CD4-positive, alpha-beta memory T cell (primary cell): ENCODE measurements at places on chromosomes 13 and 19.
A peak's percentile ranks its signal among the peaks of the same experiment; 100 is the strongest.

DNA sequence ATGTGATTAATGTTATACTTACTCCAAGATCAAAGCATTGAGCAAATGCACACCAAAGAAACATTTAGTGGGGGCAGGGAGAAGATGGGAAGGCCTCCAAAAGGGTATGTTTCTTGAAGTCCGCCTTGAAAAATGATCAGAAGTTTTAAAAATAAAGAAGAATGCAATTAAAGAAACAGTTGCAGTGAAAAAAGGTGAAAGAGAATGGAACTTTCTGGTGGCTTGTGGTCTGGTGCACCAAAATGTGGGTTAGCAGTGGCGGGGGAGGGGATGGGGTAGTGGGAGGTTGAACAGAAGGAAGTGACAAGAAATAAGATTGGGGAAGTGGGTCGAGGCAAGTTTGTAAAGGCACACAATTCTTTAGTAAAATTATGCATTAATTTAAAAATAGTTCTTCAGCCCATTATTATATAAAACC lies 2.5 kb downstream of the LCP1 start:
- peak; percentile 82 for DNase-seq

DNA sequence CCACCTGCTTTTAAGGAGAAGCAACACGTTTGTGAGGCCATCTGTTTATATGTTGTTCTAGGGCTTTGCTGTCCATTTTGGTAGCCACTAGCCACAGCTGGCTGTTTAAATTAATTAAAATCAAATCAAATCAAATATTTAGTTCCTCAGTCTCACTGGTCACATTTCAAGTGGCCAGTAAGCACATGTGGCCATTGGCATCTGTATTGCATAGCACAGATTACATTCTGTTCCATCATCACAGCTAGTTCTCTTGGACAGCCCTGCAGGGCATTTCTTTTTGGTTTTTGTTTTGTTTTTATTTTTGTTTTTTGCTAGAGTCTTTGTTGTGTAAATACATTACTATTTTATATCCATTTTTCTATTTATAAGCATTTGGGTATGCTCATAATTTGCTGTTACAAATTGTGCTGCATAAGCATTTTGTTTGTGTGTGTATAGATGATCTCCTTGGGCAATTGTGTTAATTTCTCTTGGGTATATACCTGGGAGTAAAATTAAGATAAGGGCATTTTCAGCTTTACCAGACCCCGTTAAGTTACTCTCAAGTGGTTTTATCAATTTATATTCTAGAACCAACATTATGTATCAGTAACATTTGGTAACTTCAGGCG lies 31.3 kb downstream of the SAE1 start:
- DNase-seq: no peak

GRCh38 chr13:21657538-21657937 lies 13.3 kb upstream of the FGF9 start:
- no peak for DNase-seq

DNA sequence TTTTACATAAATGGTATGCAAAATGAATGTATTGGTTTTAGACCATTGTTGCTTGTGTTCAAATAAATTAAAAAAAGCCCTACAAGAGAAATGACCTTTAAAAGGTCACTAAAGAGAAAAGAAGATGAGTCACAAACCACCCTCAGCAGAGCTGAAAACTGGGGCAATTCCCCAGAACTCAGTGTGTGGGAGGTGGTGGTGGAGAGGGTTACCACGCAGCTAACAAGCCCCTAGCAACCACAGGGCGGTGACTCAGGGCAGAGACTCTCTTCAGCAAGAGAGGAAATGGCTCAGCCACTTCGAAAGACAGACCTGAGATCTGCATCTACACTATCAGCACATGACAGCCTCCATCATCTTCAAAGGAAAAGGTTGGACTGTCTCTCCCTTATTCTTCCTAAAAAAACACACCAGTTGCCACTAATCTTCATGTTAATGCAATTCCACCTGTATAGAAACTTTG lies 29.4 kb upstream of the NDFIP2 start:
- DNase-seq: peak; percentile 83

GRCh38 chr13:39970177-39970846 lies 314.9 kb downstream of the COG6 start:
- DNase-seq: no peak

- peak; percentile 65 for DNase-seq
Observed at GRCh38 chr13:79194272-79194671, 211.8 kb downstream of the RBM26 start.

DNA sequence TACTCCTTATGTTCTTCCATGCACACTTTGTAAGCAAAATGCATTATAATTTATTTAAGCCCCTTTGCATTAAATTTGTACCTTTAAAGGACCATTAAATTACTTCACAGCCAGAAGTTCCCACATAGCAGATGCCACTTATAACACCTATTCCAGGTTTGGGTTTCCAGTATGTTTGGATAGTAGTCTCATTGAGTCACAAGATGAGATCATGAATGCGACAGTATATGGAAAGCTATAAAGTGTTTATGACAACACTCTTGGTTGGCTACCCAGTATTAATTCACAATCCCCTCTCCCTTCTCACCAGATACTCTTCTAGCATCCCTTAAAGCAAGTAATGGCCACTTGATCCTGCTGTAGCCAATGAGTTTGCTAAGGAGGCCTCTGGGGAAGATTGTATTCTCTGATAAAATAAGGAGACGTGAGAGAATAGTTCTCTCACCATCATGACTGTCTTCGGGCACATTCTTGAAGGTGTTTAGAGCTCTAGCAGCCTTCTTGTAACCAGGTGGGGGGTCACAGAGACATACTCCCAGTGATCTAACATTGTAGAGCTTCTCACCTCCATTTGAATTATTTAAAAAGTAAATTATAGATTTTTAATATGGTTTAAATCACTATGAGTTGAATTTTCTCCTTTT lies 2.8 kb upstream of the LHFPL6 start:
- no peak for DNase-seq

GRCh38 chr19:913080-913748 lies at the start of gene R3HDM4:
R3HDM4 (minus strand) TSS chr19:913219; CDS start chr19:913157, 62 bp downstream.
- DNase-seq: peak; percentile 85

DNA sequence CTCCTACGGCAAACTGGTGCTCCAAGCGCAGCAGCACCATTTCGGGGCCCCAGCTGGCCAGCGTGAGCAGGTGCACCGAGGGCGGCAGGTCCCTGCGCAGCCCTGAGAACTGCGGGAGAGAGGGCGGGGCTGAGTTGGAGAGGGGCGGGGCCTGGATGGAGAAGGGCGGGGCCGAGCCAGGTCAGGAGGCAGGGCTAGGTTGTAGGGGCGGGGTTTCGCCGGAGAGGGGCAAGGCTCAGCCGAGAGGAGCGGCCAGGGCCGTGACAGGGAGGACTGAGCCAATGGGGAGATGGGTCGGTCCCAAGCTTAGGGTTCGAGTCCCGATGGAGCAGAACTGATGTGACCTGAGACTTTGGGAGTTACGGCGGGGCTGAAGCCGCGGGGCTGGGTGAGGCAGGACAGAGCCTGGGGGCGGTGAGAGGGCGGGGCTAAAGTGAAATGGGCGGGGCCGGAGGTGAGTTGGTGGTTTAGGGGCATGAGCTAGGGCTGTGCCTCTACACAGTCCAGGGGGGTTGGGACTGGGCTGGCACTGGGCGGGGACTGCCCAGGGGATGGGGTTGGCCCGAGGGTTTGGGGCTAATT lies 19.0 kb downstream of the MAN2B1 start:
- peak; percentile 18 for DNase-seq

- no peak for DNase-seq
Observed at GRCh38 chr13:21362741-21363140, 96.4 kb downstream of the ZDHHC20 start.

GRCh38 chr19:46404055-46404752 lies 9.2 kb downstream of the CCDC8 start:
- DNase-seq: no peak

DNA sequence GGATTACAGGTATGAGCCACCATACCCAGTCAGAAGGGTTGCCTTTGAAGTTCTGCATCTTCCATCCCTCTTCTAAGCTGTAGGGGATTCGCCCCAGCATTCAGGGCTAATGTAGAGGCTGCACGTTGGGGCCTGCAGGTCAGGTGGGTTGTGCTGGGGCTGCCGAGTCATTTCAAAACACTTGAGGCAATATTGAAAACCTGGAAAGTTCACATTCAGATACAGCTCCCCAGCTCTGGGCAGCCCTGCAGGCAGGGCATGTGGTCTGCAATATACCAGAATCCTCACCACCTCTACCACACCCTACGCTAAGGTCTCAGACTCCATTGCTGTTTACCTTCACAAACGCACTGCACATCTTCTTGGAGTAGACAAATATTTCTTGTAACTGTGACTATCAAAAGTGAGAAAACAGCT lies 24.6 kb downstream of the CCNE1 start:
- DNase-seq: no peak

- DNase-seq: no peak
Observed at GRCh38 chr13:67062160-67062559, 168.0 kb downstream of the PCDH9 start.

GRCh38 chr19:19147344-19147743 lies 9.1 kb upstream of the TMEM161A start:
- no peak for DNase-seq

- no peak for DNase-seq
Observed at GRCh38 chr19:53545271-53546065, 7.5 kb downstream of the ZNF331 start.

DNA sequence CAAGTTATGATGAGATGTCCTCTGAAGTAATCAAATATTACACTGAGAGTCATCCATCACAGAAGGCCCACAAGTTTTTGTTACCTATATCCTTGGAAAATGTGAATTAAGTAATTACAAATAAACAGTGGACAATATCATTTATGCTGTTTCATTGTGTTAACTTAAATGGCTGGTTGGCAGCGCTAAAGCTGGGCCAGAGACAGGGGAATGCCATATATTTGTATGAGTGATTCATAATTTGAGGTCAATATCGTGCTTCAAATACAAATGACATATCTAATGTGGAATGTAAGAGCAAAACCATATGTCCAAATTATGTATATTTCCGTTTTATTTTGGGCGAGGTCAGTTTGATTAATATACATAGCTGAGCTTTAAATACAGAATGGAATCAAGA lies 1556.2 kb downstream of the SLITRK5 start:
- no peak for DNase-seq

DNA sequence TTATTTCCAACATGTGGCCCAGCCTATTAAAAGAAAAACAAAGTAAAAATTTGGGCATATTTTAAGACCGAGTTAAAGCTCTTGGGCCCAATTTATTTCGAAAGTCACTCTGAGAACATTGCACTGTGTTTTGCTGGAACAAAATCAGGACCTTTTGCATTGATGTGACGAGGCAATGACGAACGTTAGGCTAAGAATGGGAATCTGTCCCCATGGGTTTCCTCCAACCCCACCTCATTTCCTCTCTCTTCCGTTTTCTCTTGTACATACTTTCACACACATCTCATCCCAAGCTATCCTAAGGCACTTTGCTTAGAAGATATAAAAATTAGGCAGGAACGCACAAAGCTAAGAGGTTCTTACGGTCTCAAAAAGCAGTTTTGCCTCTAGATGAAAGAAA lies 22.1 kb downstream of the EDNRB start:
- DNase-seq: no peak

GRCh38 chr19:13814550-13814949 lies 19.3 kb downstream of the ZSWIM4 start:
- no peak for DNase-seq

- peak; percentile 45 for DNase-seq
Observed at GRCh38 chr19:14118165-14119051, 846 bp upstream of the PRKACA start.

GRCh38 chr13:45492538-45492937 lies 27.8 kb downstream of the COG3 start:
- no peak for DNase-seq

- DNase-seq: no peak
Observed at GRCh38 chr13:59901191-59901590, 262.5 kb downstream of the DIAPH3 start.
